ENCODE measurements at places on chromosomes 16 and 17.

DNA sequence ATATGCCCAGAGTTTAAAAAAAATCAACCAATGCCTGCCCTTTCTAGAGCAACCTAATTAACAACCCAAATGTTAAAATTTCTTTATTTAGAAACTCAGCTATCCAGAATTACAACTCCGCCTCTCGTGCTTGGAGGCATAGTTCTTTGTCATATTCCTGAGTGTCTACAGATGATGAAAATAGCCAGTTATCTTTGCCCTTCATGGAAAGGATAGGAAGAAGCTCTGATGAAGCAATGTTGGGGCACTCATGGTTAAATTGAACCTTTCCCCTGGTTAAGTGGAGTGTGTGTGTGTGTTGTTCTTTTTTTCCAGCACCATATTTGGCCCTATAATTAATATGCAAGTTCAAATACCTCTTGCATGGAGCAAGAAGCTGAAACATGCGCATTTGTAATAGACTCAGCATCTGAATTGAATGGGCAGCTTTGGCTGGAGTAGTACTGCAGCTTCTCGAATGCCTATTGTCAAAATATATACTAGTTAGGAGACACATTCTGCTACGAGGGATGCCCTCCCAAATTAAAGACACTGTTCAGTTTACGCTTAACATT, 506.2 kb downstream of the WWOX start:
- DNase-seq: no peak

DNA sequence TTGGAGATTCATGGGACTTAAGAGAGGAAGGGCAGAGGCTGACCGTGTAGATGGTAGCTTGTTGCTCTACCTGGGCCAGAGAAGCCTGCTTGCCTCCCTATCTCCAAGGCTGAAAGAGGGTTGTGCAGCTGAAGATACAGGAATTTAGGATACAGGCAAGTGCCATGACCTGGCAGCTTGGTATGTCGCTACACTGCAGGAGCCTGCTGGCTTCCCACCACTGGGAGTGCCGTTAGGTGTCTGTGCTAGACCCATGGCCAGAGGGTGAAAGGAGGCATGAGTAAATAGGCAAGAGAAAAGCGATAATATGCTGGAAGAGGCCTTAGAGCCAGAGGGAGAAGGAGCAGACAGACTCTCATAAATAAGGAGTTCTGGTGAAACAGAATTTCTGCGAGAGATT, 10.6 kb downstream of the NAA60 start:
- DNase-seq: no peak

- no peak for DNase-seq
Observed at GRCh38 chr16:24611310-24611709, 71.9 kb downstream of the RBBP6 start.

- DNase-seq: no peak
Observed at GRCh38 chr16:1221628-1222552, 3.2 kb downstream of the TPSG1 start.

DNA sequence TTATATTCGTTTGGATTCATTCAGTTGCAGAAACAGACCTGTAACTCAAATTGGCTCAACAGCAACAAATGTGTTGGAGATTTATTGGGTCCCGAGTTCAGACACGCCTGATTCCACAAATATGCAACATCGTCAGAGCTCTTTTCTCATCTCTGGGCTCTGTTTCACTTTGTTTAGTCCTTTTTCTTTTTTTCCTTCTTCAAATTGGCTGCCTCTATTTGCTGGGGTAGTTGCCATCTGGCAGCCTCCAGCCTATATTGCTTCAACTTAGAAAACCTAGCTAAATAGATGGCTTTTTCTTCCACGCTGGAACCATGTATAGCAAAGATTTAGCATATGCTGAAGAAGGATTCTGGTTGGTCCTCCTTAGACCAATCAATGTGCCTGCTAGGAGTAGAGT, 398.5 kb downstream of the RBFOX1 start:
- no peak for DNase-seq

DNA sequence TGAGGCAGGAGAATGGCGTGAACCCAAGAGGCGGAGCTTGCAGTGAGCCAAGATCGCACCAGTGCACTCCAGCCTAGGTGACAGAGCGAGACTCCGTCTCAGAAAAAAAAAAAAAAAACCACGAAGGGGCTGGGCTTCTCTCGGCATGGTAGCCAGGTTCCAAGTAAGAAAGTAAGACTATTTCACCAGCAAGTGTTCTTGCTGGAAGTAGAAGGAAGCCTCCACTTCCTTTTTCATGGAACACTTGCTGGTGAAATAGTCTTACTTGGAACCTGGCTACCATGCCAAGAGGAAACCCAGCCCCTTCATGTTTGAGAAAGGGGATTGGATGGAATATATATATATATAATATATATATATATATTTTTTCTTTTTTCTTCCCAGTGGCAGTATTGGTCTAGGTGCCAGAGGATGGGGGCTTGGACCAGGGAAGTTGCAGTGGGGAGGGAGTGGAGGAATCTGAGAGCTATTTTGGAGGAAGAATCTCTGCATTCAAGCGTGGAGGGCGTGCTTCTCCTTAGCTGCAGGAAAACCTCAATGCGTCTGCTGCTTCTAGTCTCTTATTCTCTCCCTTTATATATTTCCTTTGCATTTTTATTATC, 7.2 kb upstream of the N4BP1 start:
- no peak for DNase-seq

DNA sequence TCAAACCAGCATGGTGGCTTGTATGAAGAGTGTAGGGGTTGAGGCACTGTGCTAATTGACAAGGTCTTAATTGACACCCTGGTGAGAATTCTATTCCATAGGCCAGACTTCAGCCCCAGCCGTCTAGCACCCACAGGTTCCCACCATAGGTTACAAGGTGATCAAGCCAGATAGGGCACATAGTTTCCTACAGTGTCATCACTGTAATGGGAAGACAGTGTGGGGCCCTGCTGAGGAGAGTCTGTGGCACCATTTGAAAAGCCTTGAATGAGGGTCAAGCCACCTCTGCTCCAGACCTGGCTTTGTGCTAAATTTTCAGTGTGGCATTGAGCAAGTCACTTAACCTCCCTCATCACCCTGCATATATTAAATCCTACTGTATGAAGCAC, 36.2 kb downstream of the YPEL2 start:
- no peak for DNase-seq

DNA sequence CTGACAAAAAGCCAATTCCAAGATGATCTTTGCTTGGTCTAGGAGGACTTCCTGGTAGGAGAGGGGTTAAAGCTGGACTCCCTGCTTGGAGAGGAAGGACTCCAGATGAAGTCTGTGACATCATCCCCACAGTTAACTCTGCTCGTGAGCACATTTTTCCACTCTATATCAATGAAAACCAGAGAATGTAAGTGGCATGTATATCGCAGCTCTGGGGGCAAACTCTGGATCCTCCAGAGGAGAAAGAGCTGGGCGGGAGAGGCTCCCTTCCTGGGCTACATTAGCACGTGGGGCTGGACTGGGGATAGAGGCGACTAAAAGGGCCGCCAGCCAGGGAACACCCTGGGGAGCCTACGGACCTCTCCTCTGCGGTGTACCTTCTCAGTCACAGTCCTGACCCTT, 34.1 kb downstream of the HIC1 start:
- DNase-seq: no peak

- DNase-seq: no peak
Observed at GRCh38 chr16:14036889-14037288, 34.2 kb upstream of the MRTFB start.

DNA sequence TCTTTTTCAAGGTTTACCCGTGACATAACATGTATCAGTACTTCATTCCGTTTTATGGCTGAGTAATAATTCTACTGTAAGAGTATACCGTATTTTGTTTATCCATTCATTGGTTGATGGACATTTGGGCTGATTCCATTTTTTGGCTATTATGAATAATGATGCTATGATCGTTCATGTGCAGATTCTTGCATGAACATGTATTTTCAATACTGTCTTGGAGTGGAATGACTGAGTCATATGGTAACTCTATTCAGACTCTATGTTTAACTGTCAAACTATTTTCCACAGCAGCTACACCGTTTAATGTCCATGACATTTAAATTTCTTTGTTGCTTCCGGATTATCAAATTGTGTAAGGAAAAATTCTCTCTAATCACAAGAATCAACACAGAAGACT, 17.9 kb downstream of the BFAR start:
- no peak for DNase-seq

DNA sequence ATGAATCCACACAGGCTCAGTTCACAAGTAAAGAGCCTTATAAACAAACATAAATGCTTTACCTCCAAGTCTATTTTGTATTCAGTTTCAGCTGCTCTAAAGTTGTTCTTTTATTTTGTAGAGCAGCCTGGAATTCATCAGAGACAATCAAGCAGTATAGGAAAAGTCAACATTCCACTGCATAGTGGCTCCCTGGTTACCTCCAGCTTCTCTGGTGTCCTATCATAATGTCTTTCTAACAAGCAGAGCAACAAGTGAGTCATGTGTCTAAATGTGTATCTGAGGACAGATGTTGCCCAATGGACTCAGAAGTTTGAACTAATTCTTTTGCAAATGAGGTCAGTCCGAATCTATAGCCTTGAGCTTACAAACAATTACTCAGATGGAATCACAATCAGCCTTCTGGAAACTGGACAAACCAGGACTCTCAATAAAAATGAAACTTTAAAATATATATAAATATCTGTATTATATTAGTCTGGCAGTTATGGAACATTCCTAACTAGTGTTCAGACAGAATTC, 292.0 kb upstream of the TOM1L1 start:
- no peak for DNase-seq

GRCh38 chr16:80015566-80015965, 415.0 kb upstream of the MAF start:
- no peak for DNase-seq

DNA sequence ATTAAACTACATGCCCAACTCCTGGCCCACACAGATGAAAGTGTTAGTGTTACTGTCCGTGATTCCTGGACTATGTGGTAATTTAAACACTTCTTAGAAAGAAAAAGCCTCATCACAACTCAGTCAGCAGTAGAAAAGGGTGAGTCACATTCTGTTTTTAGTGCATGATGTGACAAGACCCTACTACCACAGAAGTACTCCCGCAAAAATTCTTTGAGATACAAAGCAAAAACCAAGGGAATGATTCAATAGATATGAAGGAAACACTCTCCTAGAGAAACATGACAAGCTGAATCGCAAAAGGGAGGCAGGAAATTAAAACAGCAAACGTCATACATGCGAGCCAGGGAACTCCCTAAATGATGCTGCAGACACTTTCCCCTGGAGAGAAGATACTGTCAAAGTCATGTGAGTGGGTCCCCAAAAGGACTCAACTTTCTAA, 14.4 kb downstream of the SNN start:
- DNase-seq: no peak

DNA sequence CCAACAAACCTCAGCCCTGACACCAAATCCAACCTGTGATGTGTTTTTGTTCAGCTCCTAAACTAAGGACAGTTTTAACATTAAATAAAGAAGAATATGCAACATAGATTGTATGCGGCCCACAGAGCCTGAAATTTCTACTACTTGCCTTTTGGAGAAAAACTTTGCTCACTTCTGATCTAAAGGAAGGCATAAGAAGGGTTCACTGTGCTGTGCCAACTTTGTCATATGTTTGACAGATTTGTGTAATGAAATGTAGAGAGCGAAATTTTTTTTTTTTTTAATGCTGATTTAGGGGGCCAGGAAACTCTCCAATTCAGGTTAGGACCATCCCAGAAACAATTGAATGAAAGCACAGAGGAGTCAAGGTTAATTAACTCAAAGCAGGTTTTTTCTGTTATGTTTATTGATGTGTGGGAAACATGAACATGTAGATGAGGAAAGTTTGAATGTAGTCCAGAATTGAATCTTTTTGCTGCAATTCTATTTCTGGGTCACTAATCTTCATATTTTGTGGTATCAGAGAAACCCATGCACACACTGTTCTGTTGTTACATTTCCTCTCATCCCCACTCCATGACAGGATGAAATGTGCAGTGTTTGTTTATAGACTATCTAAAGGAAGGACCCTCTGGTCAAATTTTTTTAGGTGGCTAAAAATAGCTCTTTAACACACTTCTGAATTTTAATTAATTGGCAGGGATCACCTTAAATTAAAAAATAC, 71.5 kb downstream of the TAOK1 start:
- no peak for DNase-seq

GRCh38 chr16:82960918-82961317, 334.1 kb downstream of the CDH13 start:
- no peak for DNase-seq

DNA sequence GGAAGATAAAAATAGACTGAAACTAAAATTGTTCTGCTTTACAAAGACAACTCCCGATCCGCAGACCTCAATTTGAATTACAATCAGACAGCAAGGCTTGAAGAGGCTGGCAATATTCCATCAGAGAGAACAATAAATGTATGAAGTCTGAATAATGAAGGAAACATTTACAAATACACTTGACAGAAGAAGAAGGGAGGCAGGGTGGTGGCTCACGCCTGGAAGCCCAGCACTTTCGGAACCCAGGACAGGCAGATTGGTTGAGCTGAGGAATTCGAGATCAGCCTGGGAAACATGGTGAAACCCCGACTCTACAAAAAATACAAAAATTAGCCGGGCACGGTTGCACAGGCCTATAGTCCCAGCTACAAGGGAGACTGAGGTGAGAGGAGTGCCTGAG, 14.6 kb downstream of the ODF4 start:
- DNase-seq: no peak

DNA sequence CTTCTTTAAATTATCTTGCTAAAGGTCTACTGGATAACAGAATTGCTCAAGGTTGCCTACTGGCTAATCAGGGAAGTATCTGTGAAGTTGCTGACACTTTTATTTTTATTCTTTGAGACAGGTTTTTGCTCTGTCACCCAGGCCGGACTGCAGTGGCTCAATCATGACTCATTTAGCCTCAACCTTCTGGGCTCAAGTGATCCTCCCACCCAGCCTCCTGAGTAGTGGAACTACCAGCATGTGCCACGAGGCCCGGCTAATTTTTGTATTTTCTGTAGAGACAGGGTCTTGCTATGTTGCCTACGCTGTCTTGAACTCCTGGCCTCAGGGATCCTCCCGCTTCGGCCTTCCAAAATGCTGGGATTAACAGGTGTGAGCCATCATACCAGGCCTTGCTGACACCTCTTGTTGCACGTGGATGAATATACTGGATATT, 43.1 kb downstream of the GLG1 start:
- DNase-seq: no peak

DNA sequence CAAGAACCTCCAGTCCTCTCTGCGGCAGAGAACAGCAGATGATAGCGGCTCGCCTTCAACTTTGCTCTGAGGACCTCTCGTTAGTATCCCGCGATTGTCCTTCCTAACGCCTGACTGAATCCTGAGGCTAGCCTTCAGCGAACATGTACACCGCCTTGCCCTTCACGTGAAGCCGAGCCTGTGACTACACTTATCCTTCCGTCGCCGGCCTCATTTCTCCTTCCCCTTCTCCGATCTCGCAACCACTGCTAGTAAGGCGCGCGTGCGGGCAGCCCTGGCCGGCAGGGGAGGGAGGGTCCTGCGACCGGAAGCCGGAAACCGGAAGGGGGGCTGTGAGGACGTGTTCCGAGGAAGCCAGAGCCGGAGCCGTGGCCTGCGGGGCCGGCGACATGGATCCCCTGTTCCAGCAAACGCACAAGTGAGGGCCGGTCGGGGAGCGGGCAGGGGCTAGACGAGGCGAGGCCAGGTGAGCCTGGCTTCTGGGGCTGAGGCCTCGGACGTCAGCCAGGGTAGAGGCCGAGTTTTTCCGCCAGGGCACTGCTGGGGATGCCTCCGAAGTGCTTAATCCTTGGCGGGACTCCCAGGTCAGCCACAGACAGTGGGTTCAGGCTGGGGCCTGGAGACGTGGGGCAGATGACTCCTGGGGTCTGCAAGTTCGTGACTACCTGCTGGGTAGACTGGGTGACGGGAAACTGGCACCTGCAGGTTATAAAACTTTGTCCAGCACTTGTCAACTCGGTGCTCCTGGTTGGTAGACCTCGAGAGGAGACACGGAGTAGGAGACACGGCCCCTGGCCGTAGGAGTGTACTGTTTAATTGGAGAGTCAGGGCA, at the start of gene GOSR2:
TSS of gene GOSR2 (plus strand) at position 357 of the 832 bp plus-strand sequence. CDS start at position 390, 33 bp downstream.
- peak; percentile 85 for DNase-seq

GRCh38 chr16:81094771-81095251, 1.4 kb downstream of the GCSH start:
- no peak for DNase-seq

Measured in CMK (cell line).